ENCODE measurements at places on chromosomes 4 and X. TPM values are rescaled to one million over a fixed set of nuclear protein-coding genes. Genes with fewer than 3 reads are reported as not detected.
A peak's percentile ranks its signal among the peaks of the same experiment; 100 is the strongest.

The TMSB15A gene
- 2.4 TPM for total RNA-seq

The PAGE4 gene
- not detected for total RNA-seq

The SAGE1 gene
- total RNA-seq = not detected

The GPR50 gene
- total RNA-seq = not detected

GRCh38 chr4:145507636-145508035, 26.0 kb downstream of the SMAD1 start:
- no peak for DNase-seq
- no peak overlapping the region for H3K4me3 ChIP-seq
- H3K27ac ChIP-seq = no peak overlapping the region

DNA sequence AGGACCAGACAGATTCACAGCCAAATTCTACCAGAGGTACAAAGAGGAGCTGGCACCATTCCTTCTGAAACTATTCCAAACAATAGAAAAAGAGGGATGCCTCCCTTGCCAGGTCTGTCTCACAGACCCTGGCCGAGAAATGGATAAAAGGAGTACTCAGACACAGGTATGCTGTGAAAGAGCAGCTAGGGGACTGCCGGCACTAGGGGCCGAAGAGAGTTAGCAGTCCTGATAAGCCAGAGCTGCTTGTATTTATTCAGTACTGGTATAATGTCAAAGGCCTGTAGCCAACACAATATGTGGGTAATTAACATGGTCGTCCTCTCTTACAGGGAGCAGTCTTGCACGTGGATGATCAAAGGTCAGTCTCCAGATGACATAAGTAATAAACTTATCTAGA, 1042.1 kb upstream of the LCORL start:
- H3K36me3 ChIP-seq = no peaks in the 10 kb centered on the region
- no peak for DNase-seq
- H3K4me3 ChIP-seq = no peak overlapping the region
- H3K27me3 ChIP-seq = peaks cover 10% of the 10 kb centered on the region
- no peaks in the 10 kb centered on the region for H3K4me1 ChIP-seq

DNA sequence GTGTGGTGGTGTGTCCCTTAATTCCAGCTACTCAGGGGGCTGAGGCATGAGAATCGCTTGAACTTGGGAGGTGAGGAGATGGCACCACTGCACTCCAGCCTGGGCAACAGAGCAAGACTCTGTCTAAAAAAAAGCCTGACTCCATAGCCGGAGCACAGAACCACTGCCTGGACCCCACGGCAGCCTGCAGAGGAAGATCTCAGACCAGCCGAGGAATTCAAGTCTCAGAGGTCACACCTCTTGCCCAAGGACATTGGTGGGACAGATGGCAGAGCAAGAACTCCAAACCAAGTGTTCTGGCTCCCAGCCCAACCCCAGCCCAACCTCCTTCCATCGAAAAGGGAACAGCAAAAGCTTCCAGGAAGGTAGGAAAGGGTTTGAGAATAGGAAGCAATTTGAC, 70.8 kb downstream of the SMIM20 start:
- peaks cover 13% of the 10 kb centered on the region for H3K4me1 ChIP-seq
- no peak overlapping the region for H3K27ac ChIP-seq
- peaks cover 16% of the 10 kb centered on the region for H3K27me3 ChIP-seq
- DNase-seq = no peak

- H3K4me3 ChIP-seq = no peak overlapping the region
- DNase-seq = no peak
- no peak overlapping the region for H3K27ac ChIP-seq
- H3K36me3 ChIP-seq = no peaks in the 10 kb centered on the region
Observed at GRCh38 chr4:137901114-137901513, 341.0 kb downstream of the SLC7A11 start.

DNA sequence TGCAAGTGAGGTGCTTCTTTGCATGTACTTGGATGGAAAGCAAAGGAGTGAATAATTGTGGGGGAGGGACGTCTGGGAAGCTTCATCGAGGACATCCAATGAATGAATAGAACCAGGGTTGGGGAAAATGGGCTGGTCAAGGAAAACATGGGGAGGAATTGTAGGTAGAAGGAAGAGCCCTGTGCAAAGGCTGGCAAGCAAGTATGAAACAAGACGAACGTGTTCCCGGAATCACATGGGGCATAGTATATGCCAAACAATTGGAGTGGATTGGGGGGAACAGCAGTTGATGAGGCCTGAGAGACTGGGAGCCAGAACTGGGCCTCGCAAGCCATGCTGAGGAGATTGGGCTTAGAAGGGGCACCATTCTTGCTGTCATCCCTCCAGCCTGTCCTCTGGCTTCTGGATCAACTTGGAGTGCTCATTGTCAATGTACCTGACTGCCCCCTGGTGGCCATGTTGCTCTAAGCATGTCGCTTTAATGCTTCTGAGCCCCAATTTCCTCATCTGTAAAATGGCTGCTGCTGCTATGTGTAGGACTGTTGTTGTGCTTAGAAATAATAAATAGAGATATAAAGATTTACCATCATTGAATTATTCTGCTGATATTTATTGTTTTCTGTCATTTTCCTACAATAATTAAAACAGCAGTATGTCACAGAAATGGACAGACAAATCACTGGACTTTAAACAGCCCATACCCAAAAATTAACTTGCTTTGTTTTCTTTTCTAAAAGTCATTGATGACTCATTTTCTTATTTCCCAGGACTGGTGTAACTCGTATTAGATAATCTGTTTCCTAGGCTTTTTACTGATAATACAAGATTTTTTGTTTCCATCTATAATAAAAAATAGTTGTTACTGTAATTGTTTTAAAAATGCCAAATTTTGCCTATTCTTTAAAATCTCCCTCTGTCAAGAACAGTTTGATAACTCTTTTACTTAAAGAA, 66.4 kb downstream of the JADE3 start:
- peak overlapping the region; percentile 71 for H3K4me3 ChIP-seq
- DNase-seq = peak; percentile 58
- H3K36me3 ChIP-seq = no peaks in the 10 kb centered on the region
- H3K27ac ChIP-seq = peak overlapping the region; percentile 87
- no peaks in the 10 kb centered on the region for H3K27me3 ChIP-seq

DNA sequence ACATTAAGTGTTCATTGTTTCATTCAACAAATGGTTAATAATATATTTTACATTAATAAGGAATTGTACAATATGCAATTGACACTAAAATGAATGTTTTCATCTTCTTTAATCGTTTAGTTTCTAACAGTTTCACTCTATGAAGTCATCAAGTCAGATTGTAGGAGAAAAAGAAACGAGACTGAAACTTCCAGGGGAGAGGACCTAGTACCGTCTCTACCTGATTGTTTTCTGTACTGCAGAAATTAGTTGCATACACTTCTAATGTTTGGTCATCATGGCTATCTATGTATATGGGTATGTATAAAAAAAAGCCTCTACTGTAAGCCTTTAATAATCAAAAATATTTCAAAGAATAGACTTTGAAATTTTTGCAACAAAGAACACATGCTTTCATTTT, 1350.9 kb downstream of the ARAP2 start:
- DNase-seq = no peak
- H3K4me3 ChIP-seq = no peak overlapping the region
- H3K36me3 ChIP-seq = no peaks in the 10 kb centered on the region
- H3K4me1 ChIP-seq = no peaks in the 10 kb centered on the region
- no peaks in the 10 kb centered on the region for H3K27me3 ChIP-seq

- H3K27ac ChIP-seq = no peak overlapping the region
- H3K27me3 ChIP-seq = no peaks in the 10 kb centered on the region
- DNase-seq = no peak
Observed at GRCh38 chr4:68592673-68593072, 16.6 kb upstream of the UGT2B17 start.

DNA sequence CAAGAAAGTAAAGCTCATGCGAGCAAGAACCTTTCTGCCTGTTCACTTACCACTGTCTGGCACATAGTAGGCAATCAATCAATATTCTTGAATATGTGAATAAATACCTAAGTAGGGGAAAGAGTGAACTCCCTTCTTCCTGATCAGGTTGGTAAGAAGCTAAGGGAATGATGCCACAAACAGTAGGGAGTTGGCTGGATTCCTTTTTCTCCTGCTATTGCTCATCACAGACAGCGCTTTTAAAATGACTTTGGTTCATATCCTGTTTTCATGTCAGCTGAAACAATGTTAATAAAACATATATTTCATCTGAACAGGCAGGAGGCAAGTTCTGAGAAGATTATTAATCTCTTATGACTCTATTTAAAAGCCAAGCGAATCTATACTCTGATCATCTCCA, 99.2 kb downstream of the NSUN7 start:
- H3K4me1 ChIP-seq = peaks cover 11% of the 10 kb centered on the region
- no peaks in the 10 kb centered on the region for H3K36me3 ChIP-seq
- no peaks in the 10 kb centered on the region for H3K27me3 ChIP-seq
- no peak for DNase-seq

DNA sequence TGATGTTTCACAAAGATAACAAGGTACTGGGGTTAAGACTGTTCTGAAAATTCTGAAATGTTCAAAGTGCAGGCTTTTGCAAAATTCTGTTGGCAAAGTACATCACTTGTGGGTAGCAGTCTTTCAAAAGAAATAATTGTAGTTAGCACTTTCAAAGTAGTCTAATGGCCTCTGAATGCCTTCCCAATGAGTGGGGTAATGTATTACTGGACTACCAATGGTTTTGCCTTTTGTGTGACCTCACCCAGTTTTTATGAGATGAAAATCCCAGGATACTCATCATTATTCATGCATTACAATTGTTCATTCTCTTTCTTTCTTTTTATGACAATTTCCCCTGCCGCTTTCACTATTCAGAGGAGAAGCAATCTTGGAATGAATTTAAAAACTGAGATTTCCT, 686.1 kb downstream of the GLUD2 start:
- DNase-seq = no peak
- H3K27ac ChIP-seq = no peak overlapping the region
- H3K36me3 ChIP-seq = no peaks in the 10 kb centered on the region
- no peak overlapping the region for H3K4me3 ChIP-seq
- H3K4me1 ChIP-seq = no peaks in the 10 kb centered on the region
- H3K27me3 ChIP-seq = peaks cover 1% of the 10 kb centered on the region

- no peaks in the 10 kb centered on the region for H3K36me3 ChIP-seq
- no peak within 1 kb of the TSS for H3K27ac ChIP-seq
- H3K4me1 ChIP-seq = no peaks in the 10 kb centered on the region
Observed at GRCh38 chrX:111270339-111270738, at the start of gene CAPN6. TSS of gene CAPN6 (minus strand) at chrX:111270483. CDS start at chrX:111263936, 6,547 bp downstream.

- H3K36me3 ChIP-seq = no peaks in the 10 kb centered on the region
- H3K4me1 ChIP-seq = peaks cover 21% of the 10 kb centered on the region
- H3K27ac ChIP-seq = no peak overlapping the region
- no peak overlapping the region for H3K4me3 ChIP-seq
- no peaks in the 10 kb centered on the region for H3K27me3 ChIP-seq
Observed at GRCh38 chr4:121212806-121213205, 48.7 kb upstream of the TNIP3 start.

GRCh38 chr4:3660086-3660927, 105.9 kb upstream of the ADRA2C start:
- H3K36me3 ChIP-seq = no peaks in the 10 kb centered on the region
- no peak for DNase-seq
- H3K27me3 ChIP-seq = peaks cover 21% of the 10 kb centered on the region
- H3K4me3 ChIP-seq = no peak overlapping the region

DNA sequence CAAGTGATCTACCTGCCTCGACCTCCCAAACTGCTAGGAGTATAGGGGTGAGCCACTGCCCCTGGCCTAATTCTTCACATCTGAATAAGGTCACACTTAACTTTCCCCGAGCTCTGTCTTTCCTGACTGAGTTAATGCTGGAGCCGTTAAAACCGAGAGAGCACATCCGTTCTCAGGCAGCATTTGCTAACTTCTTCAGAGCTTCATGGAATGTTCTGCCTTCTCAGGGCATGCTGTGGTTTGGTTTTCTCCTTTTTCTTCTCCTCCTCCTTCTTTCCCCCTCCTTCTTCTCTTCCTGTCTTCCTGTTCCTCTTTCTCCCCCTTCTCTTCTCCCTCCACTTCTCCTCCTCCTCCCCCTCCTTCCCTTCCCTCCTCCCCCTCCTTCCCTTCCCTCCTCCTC, 119.9 kb downstream of the ASMT start:
- peaks cover 2% of the 10 kb centered on the region for H3K27me3 ChIP-seq
- no peak overlapping the region for H3K27ac ChIP-seq
- no peaks in the 10 kb centered on the region for H3K36me3 ChIP-seq
- H3K4me1 ChIP-seq = no peaks in the 10 kb centered on the region
- no peak overlapping the region for H3K4me3 ChIP-seq

DNA sequence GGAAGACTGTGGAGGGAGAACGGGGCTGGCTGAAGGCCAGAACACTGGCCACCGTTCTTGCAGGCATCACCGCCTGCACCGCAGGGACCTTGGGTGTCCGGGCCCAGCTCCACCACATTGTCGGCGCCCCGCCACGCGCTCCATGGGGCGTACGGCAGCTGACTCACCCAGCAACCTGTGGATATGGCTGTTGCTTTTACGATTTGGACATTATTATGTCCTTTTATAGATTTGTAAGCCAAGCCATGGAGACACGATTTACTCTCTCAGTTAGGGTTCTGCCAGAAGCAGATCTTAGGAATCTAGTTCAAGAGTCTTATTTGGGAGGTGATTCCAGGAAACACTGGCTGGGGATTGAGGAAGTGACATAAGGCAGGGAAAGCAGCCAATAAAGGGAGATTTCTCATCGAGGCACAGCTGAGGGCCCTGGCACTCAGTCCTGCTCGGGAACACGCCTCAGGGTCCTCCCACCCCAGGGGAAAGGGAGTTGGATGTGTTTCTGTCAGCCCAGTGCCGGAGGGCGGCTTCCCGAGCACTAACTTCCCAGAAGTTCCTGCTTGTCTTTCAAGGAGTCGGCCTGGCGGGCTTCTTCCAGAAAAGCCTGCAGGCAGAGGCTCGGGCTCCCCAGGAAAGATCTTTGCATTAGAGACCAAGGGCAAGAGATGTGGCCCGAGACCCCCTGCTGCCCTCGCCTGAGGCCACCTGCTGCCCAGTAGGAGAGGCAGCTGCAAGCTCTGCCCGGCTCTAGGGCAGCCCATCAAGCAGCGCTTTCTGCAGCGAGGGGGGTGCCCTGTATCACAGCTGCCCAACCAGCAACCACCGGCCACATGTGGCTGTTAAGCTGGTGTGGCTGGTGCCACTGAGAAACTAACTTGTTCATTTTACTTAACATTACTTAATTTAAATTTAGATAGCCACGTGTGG, 52.9 kb downstream of the CRMP1 start:
- peaks cover 4% of the 10 kb centered on the region for H3K27me3 ChIP-seq
- H3K4me3 ChIP-seq = no peak overlapping the region
- H3K27ac ChIP-seq = no peak overlapping the region
- DNase-seq = no peak
- no peaks in the 10 kb centered on the region for H3K4me1 ChIP-seq

DNA sequence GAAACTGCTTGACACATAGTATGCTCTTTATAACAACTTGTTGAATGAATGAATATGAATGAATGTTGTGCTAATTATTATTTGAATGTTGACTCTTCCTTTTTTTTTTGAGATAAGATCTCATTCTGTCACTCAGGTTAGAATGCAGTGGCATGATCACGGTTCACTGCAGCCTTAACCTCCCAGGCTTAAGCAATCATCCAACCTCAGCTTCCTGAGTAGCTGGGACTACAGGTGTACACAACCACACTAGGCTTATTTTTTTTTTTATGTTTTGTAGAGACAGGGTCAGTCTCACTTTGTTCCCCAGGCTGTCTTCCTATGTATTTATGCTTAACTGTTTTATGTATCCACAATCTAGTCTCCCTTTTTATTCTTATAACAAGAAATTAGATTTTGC, 114.7 kb upstream of the WDFY3 start:
- H3K4me1 ChIP-seq = no peaks in the 10 kb centered on the region
- no peak overlapping the region for H3K27ac ChIP-seq
- no peak overlapping the region for H3K4me3 ChIP-seq
- H3K27me3 ChIP-seq = 0 out of 2 replicates have a peak, but pooled peaks cover 2% of the 10 kb centered on the region
- H3K36me3 ChIP-seq = no peaks in the 10 kb centered on the region
- no peak for DNase-seq

All from HFFc6 (cell line).